ENCODE measurements at places on chromosomes 11 and 22. TPM values are rescaled to one million over a fixed set of nuclear protein-coding genes. Genes with fewer than 3 reads are reported as not detected.

GRCh38 chr11:118924591-118925585, 838 bp downstream of the BCL9L start:
- no peaks in the 10 kb centered on the region for H3K36me3 ChIP-seq
- peaks cover 15% of the 10 kb centered on the region for H3K4me1 ChIP-seq
- no peaks in the 10 kb centered on the region for H3K27me3 ChIP-seq
- peak overlapping the region; percentile 75 for H3K4me3 ChIP-seq

- no peaks in the 10 kb centered on the region for H3K36me3 ChIP-seq
- peak; percentile 21 for DNase-seq
- no peak overlapping the region for H3K27ac ChIP-seq
Measured at GRCh38 chr22:47158457-47158856, 396.0 kb downstream of the TBC1D22A start.

DNA sequence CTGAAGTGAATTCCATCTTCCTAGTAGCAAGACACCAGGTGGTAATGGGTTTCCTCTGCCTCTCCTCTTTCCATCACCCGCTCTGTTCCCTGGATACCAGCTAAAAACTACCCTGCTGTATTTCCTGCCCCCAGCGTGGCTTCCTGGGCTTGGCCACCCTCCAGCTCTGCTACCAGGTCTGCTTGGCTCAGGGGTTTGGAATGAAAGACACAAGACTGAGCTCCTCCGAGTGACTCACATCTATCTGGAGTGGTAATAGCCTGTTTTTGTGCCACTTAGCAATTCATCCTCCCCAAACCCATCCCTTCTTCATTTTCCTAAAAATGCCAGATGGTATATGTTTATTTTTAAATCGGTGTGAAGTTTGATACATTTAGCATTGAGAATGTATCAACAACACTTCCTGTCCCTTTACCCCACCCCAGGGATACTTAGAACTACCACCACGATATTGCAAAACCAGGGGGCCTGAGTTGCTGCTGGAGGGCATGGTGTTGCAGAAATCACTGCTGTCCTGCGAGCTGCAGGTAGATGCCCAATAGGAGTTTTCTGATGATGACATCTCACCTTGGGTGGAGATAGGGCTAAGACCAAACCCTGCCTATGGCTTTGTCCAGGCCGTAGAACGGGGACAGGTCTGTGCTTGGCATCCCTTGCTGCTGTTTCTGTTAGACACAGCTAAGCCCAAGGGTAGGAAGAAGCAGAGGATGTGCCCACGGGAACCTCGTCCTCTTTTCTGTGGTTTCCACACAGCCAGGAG, 7.5 kb upstream of the MICAL3 start:
- no peaks in the 10 kb centered on the region for H3K36me3 ChIP-seq
- H3K4me3 ChIP-seq, result no peak overlapping the region
- DNase-seq, result peak; percentile 49
- peak overlapping the region; percentile 40 for H3K27ac ChIP-seq

- no peak for DNase-seq
- H3K4me1 ChIP-seq, result no peaks in the 10 kb centered on the region
- H3K27ac ChIP-seq, result no peak overlapping the region
- no peak overlapping the region for H3K4me3 ChIP-seq
Measured at GRCh38 chr11:14158393-14158792, 195.9 kb downstream of the SPON1 start.

The NEFH gene
- 0.72 TPM for total RNA-seq

The NRGN gene
- 0.24 TPM for total RNA-seq
